Neuronal stem cell (in vitro differentiated cells): ENCODE measurements at places on chromosomes 3 and 15.

DNA sequence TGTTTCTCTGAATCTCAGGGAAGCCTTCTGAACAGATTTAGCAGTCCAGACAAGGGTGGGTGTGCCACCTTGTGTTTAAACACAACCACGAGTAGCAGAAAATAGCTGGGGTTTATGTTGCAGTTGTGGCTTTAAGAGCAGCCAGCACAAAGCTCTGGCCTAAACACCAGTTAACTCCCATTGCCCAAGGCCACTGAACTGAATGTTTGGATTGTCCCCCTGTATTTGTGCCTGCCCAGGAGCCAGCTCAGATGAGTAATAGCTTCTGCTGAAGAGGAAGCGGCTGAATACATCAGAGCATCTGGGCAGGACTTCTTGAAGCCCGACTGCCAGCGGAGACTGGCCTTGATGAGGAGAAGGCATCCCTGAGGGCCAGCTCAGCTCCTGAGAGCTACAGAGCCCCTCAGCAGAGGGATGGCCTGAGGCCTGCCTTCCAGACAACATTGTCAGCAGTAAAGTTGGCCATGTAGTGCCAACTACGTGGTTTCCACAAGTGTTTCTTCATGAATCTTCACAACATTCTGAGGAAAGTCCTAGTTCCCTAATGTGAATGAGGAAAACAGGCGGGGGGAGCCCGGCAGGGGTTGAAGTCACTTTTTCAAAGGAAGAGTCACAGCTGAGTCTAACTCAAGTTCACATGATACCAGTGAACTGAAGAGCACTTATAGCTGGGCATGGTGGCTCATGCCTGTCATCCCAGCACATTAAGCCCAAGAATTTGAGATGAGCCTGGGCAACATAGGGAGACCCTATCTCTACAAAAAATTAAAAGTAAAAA lies 65.8 kb upstream of the ZBTB38 start:
- no peaks in the 10 kb centered on the region for H3K27me3 ChIP-seq
- H3K4me3 ChIP-seq, result no peak overlapping the region
- no peak for DNase-seq
- no peaks in the 10 kb centered on the region for H3K36me3 ChIP-seq
- H3K27ac ChIP-seq, result no peak overlapping the region
- H3K4me1 ChIP-seq, result no peaks in the 10 kb centered on the region

DNA sequence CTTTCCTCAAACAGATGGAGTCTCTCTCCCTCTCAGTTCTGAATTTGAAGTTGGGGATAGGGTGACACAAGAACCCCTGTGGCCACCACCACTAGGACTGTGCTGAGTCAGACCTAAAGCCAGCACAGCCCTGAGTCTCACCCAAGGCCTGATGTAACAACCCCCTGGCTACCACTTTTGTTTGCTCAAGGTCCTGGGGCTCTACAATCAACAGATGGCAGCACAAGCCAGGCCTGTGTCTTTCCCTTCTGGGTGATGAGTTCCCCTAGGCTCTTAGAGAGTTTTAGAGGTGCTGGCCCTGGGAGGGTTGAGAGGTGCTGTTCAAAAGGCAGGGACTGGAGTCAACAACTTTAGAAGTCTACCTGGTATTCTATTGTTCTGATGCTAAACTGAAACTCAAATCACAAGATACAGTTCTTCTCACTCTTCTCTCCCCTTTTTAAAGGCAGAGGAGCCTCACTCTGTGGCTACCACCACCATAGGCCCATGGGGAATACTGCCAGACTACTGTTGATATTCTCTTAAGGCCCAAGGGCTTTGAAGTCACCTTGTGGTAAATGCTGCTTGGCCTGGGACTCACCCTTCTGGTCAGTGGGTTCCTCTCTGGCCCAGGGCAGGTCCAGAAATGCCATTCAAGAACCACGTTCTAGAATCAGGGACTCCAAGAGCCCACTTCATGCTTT lies 6.5 kb downstream of the OR5K4 start:
- H3K4me3 ChIP-seq, result no peak overlapping the region
- no peak overlapping the region for H3K27ac ChIP-seq
- H3K27me3 ChIP-seq, result no peaks in the 10 kb centered on the region
- H3K4me1 ChIP-seq, result no peaks in the 10 kb centered on the region
- DNase-seq, result no peak

- no peak overlapping the region for H3K27ac ChIP-seq
- DNase-seq, result no peak
- H3K36me3 ChIP-seq, result peaks cover 1% of the 10 kb centered on the region
- peaks cover 7% of the 10 kb centered on the region for H3K4me1 ChIP-seq
- no peaks in the 10 kb centered on the region for H3K27me3 ChIP-seq
These were observed 44.6 kb downstream of the ZBTB38 start for GRCh38 chr3:141412936-141413354.

GRCh38 chr3:15977090-15977489 lies 179.3 kb upstream of the ANKRD28 start:
- DNase-seq, result no peak
- no peak overlapping the region for H3K27ac ChIP-seq
- H3K4me1 ChIP-seq, result peaks cover 3% of the 10 kb centered on the region
- no peak overlapping the region for H3K4me3 ChIP-seq
- H3K36me3 ChIP-seq, result no peaks in the 10 kb centered on the region
- H3K27me3 ChIP-seq, result no peaks in the 10 kb centered on the region

DNA sequence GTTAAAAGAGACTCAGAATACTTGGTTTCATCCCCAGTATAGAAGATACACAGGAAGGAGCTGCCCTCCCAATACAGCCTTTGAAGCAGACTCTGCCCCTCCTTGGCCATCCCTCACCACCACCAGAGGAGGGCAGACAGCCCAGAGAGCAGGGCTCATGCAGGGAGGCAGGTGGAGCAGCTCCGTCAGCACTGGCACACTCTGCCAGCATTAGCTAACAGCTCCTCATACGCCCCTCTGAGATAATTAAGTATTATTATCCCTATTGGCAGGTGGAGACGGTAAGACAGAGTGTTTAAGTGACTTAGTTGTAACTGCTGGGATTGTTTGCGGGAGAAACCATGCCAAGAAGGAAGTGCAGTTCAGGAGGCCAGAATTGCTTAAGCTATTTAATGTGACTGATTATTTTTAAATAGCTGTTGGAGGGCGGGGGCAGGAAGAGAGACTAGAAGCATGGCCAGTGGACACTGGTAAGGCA lies 434.0 kb downstream of the EPHB1 start:
- DNase-seq, result no peak
- no peaks in the 10 kb centered on the region for H3K27me3 ChIP-seq
- peaks cover 2% of the 10 kb centered on the region for H3K4me1 ChIP-seq
- H3K36me3 ChIP-seq, result no peaks in the 10 kb centered on the region
- H3K4me3 ChIP-seq, result no peak overlapping the region

- no peak overlapping the region for H3K4me3 ChIP-seq
- H3K27ac ChIP-seq, result no peak overlapping the region
- H3K4me1 ChIP-seq, result no peaks in the 10 kb centered on the region
These were observed 20.7 kb downstream of the IGSF11 start for GRCh38 chr3:119013951-119014350.

GRCh38 chr3:22063500-22063899 lies 312.5 kb upstream of the ZNF385D start:
- no peak for DNase-seq
- H3K27ac ChIP-seq, result no peak overlapping the region
- no peaks in the 10 kb centered on the region for H3K27me3 ChIP-seq
- no peaks in the 10 kb centered on the region for H3K36me3 ChIP-seq
- H3K4me3 ChIP-seq, result no peak overlapping the region

DNA sequence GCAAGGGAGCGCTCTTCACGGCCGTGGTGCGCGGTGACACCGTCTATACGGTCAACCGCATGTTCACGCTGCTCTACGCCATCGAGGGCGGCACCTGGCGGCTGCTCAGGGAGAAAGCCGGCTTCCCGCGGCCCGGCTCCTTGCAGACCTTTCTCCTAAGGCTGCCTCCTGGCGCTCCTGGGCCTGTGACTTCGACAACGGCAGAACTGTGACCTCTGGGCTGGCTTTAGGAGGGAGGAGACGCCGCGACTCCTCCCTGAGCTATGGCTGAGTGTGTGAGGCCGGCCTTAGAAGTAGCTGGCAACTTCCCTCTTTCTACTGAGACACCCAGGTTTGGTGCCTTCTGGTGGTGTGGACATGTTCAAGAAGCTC lies 1.4 kb downstream of the KBTBD13 start:
- H3K27ac ChIP-seq, result no peak overlapping the region
- no peak for DNase-seq
- H3K27me3 ChIP-seq, result peaks cover 28% of the 10 kb centered on the region
- H3K36me3 ChIP-seq, result no peaks in the 10 kb centered on the region

- no peaks in the 10 kb centered on the region for H3K4me1 ChIP-seq
- no peaks in the 10 kb centered on the region for H3K36me3 ChIP-seq
- no peak overlapping the region for H3K27ac ChIP-seq
- H3K27me3 ChIP-seq, result no peaks in the 10 kb centered on the region
These were observed 160.0 kb upstream of the UMPS start for GRCh38 chr3:124570232-124570631.

DNA sequence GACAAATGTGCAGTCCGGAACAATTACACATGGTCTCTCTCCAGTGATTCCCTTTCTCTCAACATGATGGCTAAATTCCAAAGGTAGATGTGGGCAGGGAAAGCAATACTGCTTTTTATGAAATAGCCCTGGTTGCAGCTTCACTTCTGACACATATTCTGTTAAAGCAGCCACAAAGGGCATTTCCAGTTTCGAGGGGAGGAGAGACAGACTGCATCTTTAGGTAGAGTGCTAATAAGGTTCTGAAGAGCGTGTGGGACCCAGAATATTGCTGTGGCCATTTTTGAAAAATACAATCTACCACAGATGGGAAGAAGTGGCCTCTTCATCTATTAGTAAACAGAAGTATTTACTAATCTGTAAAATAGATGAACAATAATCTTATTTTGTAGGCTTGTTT lies 139.3 kb upstream of the PEX5L start:
- H3K36me3 ChIP-seq, result no peaks in the 10 kb centered on the region
- no peak overlapping the region for H3K4me3 ChIP-seq
- H3K4me1 ChIP-seq, result no peaks in the 10 kb centered on the region
- H3K27me3 ChIP-seq, result no peaks in the 10 kb centered on the region
- no peak overlapping the region for H3K27ac ChIP-seq

- H3K27ac ChIP-seq, result no peak overlapping the region
- H3K4me1 ChIP-seq, result no peaks in the 10 kb centered on the region
- H3K36me3 ChIP-seq, result peaks cover 10% of the 10 kb centered on the region
- H3K4me3 ChIP-seq, result no peak overlapping the region
- H3K27me3 ChIP-seq, result no peaks in the 10 kb centered on the region
These were observed 51.5 kb downstream of the TJP1 start for GRCh38 chr15:29770796-29771195.

- no peak overlapping the region for H3K4me3 ChIP-seq
- peaks cover 2% of the 10 kb centered on the region for H3K4me1 ChIP-seq
- no peak for DNase-seq
- H3K27me3 ChIP-seq, result no peaks in the 10 kb centered on the region
These were observed 219.0 kb upstream of the ONECUT1 start for GRCh38 chr15:53009093-53009492.

DNA sequence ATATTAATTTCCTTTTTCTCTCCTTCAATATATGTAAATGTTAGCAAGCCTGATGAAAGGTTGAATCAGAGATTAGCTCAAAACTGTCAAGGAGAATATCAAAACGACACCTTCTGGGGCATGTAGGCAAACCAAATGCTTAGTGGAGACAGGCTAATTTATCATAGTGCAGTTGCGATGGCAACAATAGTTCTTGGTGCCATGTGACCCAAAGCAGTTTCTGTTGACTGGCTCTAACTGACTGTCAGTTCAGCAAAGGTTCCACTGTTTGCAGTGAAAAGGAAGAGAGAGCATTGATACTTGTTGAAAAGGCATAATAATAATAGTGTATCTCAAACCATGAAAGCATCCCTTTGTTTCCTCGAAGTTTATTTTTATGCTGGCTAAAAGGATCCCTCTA lies 513.9 kb downstream of the NLGN1 start:
- H3K4me3 ChIP-seq, result no peak overlapping the region
- H3K4me1 ChIP-seq, result peaks cover 43% of the 10 kb centered on the region
- H3K36me3 ChIP-seq, result no peaks in the 10 kb centered on the region
- no peak overlapping the region for H3K27ac ChIP-seq
- no peak for DNase-seq

- H3K27ac ChIP-seq, result no peak overlapping the region
- H3K36me3 ChIP-seq, result no peaks in the 10 kb centered on the region
- H3K27me3 ChIP-seq, result no peaks in the 10 kb centered on the region
- DNase-seq, result no peak
These were observed 225.4 kb downstream of the CTNNB1 start for GRCh38 chr3:41424543-41425300.

DNA sequence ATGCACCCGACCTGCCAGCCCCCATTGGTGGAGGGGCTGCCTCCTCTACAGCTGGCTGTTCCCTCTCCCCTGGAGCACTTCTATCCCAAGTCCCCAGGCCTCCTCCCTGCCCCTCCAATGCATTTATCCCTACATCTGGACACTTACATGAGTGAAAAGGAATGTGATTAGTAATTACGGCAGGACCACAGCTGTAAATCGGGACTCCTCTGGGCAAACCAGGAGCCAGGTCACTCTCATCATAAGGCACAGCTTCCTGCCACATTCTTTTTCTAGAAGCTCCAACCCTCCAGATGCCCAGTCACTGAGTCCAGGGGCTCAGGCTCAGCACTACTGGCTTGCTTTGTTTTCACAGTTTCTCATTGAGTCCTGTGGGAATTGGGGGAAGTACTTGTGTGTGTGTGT lies 54.3 kb downstream of the IL20RB start:
- H3K27me3 ChIP-seq, result no peaks in the 10 kb centered on the region
- H3K4me1 ChIP-seq, result peaks cover 3% of the 10 kb centered on the region
- H3K4me3 ChIP-seq, result no peak overlapping the region
- no peak for DNase-seq

DNA sequence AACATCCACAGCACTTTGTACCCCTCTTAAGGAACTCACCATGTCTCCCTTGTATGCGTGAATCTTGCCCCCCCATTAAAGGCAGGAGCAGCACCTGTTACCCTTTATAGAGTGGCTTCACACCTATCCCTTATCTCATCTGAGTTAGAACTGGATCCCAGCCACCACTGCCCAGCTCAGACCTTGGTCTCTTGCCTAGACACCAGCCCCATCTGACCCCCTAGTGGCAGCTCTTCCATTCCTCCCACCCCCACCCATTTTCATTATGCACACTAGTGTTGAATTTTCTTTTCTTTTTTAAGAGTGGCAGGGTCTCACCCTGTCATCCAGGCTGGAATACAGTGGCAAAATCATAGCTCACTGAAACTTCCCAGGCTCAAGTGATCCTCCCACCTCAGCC lies 3.2 kb upstream of the ZFYVE19 start:
- H3K36me3 ChIP-seq, result peaks cover 12% of the 10 kb centered on the region
- no peak overlapping the region for H3K27ac ChIP-seq
- H3K4me1 ChIP-seq, result peaks cover 5% of the 10 kb centered on the region
- no peak overlapping the region for H3K4me3 ChIP-seq
- DNase-seq, result no peak
